ENCODE measurements at places on chromosomes 16 and 17. TPM values are rescaled to one million over a fixed set of nuclear protein-coding genes. Genes with fewer than 3 reads are reported as not detected.

The KCNH6 gene
- total RNA-seq = not detected

The NPTX1 gene
- total RNA-seq = 24.2 TPM

The KRT36 gene
- total RNA-seq = not detected

The ADPRM gene
- 12.6 TPM for total RNA-seq

The KRT23 gene
- total RNA-seq = not detected

GRCh38 chr16:27177031-27177774 lies 26.1 kb upstream of the KDM8 start:
- no peaks in the 10 kb centered on the region for H3K36me3 ChIP-seq
- H3K4me1 ChIP-seq = peaks cover 52% of the 10 kb centered on the region
- peaks cover 8% of the 10 kb centered on the region for H3K27me3 ChIP-seq
- DNase-seq = no peak

- no peaks in the 10 kb centered on the region for H3K27me3 ChIP-seq
- no peak overlapping the region for H3K4me3 ChIP-seq
- DNase-seq = no peak
- H3K4me1 ChIP-seq = peaks cover 5% of the 10 kb centered on the region
- no peaks in the 10 kb centered on the region for H3K36me3 ChIP-seq
These were observed 15.4 kb downstream of the MGRN1 start for GRCh38 chr16:4639899-4640509.

DNA sequence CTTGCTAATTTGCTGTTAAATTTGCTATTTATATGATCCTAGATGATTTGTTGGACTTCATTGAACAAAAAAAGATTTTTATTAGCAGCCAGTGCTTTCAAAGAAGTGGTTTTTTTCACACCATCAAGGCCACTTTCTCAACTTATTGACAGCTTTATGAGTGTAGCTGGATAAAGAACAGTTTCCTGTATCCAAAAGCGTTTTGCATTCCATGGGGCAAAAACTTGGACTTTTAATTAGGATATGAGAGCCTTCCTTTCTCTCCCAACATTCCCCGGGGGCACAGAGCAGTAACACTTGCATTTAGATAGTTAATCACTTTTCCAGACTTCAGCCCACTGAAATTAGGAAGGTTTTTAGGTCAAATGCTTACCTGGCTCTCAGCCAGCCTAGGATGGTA lies 177.1 kb upstream of the ELAC2 start:
- DNase-seq = no peak
- H3K27me3 ChIP-seq = no peaks in the 10 kb centered on the region
- H3K27ac ChIP-seq = no peak overlapping the region

GRCh38 chr16:58022601-58023371 lies 2.8 kb upstream of the MMP15 start:
- DNase-seq = no peak
- H3K4me1 ChIP-seq = peaks cover 16% of the 10 kb centered on the region

DNA sequence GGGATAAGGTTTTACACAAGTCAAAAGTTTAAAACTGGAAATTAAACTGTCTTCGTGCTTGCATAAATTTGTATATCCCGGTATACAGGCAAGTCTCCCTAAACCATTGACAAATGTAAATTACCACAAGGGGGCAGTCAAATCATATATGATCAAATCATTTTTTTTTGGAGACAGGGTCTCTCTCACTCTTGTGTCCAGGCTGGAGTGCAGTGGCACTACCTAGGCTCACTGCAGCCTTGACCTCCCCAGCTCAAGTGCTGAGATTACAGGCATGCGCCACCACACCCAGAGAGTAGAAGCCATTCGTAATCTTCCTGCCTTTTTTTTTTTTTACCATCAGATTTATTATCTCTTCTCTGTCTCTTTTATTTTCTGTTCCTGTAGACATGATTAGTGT lies 18.5 kb downstream of the TOP2A start:
- DNase-seq = no peak
- no peak overlapping the region for H3K27ac ChIP-seq
- no peaks in the 10 kb centered on the region for H3K27me3 ChIP-seq
- peaks cover 42% of the 10 kb centered on the region for H3K4me1 ChIP-seq

- peaks cover 18% of the 10 kb centered on the region for H3K27me3 ChIP-seq
- no peak overlapping the region for H3K27ac ChIP-seq
- H3K4me1 ChIP-seq = peaks cover 32% of the 10 kb centered on the region
- H3K36me3 ChIP-seq = peaks cover 6% of the 10 kb centered on the region
- DNase-seq = no peak
These were observed 1.3 kb upstream of the RAB11FIP3 start for GRCh38 chr16:424033-424622.

DNA sequence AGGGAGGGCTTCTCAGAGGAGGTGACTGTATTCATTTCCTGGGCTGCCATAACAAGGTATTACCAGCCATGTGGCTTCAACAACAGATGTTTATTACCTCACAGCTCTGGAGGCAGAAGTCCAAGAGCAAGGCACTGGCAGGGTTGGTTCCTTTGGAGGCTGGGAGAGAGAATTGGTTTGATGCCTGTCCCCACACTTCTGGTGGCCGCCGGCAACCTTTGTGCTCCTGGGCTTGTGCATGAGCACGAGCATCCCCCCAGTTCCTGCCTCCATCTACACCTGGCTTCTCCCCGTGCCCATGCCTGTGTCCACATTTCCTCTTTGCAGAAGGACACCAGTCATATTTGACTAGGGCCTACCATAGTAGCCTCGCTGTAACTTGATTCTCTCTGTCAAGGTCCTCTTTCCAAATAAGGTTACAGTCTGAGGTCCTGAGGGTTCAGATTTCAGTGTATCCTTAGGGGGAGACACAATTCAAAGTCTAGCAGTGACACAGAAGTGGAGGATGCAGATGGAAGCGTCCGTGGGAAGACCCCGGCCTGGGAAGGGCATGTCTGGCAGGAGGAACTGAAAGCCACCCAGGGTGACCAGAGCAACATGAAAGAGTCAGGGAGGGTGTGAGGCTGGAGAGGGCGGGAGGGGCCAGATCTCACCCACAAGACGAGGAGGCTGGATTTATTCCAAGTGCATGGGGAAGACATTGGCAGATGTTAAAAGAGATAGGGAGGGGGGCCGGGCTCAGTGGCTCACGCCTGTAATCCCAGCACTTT lies 188.2 kb upstream of the HSBP1 start:
- peaks cover 1% of the 10 kb centered on the region for H3K27me3 ChIP-seq
- no peak overlapping the region for H3K4me3 ChIP-seq
- no peak overlapping the region for H3K27ac ChIP-seq
- no peaks in the 10 kb centered on the region for H3K36me3 ChIP-seq

DNA sequence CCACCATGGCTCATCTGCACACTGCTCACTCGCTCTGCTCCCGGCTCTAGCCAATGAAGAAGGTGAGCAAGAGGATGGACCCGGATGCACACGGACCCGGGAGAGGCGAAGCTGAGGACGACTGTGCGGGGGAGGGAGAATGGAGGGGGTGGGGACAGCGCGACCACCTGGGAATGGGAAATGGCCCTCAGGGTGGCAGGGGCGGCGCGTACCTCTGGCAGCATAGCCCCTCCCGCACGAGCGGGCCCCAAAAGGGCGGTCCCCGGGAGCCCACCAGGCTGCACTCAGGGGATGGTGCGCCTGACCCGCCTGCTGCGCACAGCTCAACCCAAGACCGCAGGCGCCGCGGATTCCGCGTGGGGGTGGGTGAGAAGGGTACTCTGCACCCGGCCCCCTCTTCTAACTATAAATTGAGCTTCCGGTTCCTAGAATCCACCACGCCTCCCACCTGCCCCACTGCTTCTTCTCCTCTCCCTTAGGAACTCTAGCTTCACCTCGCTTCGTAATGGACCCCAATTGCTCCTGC lies 6.1 kb downstream of the MT1H start:
- peak overlapping the region; percentile 66 for H3K4me3 ChIP-seq
- peak; percentile 44 for DNase-seq
- H3K27ac ChIP-seq = peak overlapping the region; percentile 40
- H3K27me3 ChIP-seq = peaks cover 35% of the 10 kb centered on the region
- H3K4me1 ChIP-seq = peaks cover 27% of the 10 kb centered on the region

- H3K27me3 ChIP-seq = no peaks in the 10 kb centered on the region
- peak; percentile 84 for DNase-seq
- H3K36me3 ChIP-seq = peaks cover 27% of the 10 kb centered on the region
- peaks cover 60% of the 10 kb centered on the region for H3K4me1 ChIP-seq
- peak within 1 kb of the TSS; percentile 88 for H3K4me3 ChIP-seq
- peak within 1 kb of the TSS; percentile 99 for H3K27ac ChIP-seq
These were observed at the start of gene VAMP2 for GRCh38 chr17:8162233-8162996. Gene VAMP2 (minus strand): TSS chr17:8162948. CDS start chr17:8162879, 69 bp downstream.

DNA sequence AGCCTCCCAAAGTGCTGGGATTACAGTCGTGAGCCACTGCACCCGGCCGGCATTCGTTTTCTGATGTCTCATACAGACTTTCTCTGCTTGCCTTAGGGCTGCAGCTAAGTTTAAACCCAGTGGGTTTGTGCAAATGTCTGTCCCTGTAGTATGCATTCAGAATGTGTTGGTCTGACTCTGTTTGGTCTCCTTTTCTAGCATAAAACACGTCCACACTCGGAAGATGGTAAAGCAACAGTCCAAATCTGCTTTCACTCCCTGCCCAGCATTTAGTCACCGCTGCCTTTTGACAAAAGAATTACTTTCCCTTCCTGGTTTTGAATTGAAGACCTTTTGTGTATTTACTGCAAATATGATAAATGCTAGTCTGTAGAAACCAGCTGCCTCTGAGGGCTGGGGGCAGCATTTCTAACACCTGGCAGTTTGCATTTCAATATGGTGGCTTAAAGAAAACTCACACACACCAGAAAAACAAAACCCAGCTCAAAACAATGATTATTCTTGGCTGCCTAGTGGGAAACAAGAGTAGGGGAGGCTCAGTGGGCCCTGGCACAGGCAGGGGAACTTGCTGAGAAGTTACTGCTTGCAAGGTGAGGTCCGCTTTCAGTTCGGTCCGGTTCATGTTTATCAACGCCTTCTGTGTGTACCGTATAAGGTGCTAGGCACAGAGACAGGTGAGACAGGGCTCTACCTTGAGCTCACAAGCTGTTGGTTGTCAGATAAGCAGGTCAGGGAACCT lies 56.9 kb downstream of the MSI2 start:
- H3K4me3 ChIP-seq = no peak overlapping the region
- DNase-seq = no peak
- H3K4me1 ChIP-seq = peaks cover 35% of the 10 kb centered on the region
- H3K36me3 ChIP-seq = peaks cover 35% of the 10 kb centered on the region
